ENCODE measurements at places on chromosomes 2 and 18. TPM values are rescaled to one million over a fixed set of nuclear protein-coding genes. Genes with fewer than 3 reads are reported as not detected.

ALLC gene
- total RNA-seq, result not detected

ZNF804A gene
- not detected for total RNA-seq

C2orf72 gene
- 0.08 TPM for total RNA-seq

SERPINB13 gene
- not detected for total RNA-seq

RND3 gene
- 46.9 TPM for total RNA-seq

PID1 gene
- total RNA-seq, result 4.3 TPM

LAMA1 gene
- total RNA-seq, result 0.40 TPM

C1QL2 gene
- not detected for total RNA-seq

SLC40A1 gene
- total RNA-seq, result 30.3 TPM

- no peak for DNase-seq
Observed at GRCh38 chr2:33081691-33082090, 134.9 kb downstream of the LTBP1 start.

DNA sequence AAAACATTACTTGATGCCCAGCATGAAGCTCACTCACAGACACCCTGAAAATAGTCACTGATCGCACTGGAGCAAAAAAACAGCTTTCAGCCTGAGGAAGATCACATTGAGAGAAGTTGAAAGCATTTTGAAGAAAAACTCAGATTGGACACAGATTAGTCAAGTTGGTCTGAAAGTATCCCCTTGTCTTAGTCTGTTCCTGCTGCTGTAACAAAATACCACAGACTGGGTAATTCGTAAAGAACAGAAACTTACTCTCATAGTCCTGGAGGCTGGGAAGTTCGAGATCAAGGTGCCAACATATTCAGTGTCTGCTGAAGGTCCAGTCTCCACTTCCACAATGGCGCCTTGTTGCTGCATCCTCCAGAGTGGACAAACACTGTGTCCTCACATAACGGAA, 14.2 kb upstream of the NDUFV2 start:
- no peak for DNase-seq

DNA sequence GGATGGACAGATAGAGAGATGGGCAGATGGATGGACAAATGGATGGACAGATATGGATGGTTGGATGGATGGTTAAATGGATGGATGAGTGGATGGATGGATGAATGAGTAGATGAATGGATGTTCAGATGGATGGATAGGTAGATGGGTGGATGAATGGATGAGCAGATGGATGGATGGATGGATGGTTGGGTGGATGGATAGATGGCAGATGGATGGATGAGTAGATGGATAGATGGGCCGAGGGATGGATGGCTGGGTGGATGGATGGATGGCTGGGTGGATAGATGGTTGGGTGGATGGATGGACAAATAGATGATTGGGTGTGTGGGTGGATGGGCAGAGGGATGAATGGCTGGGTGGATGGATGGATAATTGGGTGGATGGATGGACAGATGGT, 98.9 kb upstream of the OTOS start:
- DNase-seq, result peak; percentile 27

DNA sequence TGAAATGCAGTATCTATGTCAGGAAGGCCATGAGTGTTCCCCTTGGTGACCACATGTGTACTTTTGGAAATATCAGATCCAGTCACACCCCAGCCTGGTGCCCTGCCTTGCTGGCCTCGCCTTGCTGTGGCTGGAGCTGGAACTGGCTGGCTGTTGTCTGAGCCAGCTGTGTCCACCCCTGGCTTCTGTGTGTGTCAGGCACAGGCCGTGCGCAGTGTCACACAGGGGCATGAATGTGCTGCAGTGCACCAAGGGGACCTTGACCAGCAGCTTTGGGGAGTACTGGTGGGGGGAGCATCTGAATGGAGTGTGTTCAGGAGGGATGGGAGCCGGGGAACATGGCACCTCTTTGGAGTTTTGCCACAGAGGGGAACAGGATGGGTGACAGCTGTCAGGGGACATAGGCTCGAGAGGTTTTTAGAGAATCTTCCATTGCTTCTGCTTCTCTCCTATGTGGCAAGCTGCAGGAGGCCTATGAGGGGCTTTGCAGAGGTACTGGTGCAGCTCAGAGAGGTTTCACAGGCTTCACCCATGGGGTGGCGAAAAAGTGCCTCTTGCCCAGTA, 44.7 kb upstream of the FAHD2A start:
- DNase-seq, result peak; percentile 36

DNA sequence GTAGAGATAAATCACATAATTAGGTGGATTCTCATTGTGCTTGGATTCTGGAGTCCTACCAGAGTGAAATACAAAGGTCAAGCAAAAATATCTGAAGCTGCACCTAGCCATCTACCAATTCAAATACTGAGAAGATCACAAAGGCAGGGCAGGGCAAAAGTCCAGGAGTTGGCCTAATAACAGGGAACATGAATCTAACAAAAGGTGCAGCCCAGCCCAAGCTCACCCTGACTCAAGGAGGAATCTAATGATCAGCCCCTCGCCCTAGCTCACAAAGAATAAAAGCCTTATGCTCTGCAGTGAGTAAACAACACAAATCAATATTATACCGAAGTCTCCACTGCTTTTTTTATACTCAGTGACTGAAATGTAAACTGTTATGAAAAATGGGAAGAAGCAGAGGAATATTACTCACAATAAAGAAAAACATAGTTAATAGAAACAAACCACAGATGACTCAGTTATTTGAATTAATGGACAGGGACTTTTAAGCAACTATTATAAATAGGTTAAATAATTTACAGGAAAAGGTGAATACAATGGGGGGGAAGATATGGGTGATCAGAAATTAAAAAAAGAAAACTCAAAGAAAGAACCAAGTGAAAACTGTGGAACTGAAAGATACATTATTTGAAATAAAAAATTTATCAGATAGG, 49.5 kb downstream of the ANTXR1 start:
- DNase-seq, result no peak

- no peak for DNase-seq
Observed at GRCh38 chr2:128584296-128584890, 265.7 kb upstream of the HS6ST1 start.

DNA sequence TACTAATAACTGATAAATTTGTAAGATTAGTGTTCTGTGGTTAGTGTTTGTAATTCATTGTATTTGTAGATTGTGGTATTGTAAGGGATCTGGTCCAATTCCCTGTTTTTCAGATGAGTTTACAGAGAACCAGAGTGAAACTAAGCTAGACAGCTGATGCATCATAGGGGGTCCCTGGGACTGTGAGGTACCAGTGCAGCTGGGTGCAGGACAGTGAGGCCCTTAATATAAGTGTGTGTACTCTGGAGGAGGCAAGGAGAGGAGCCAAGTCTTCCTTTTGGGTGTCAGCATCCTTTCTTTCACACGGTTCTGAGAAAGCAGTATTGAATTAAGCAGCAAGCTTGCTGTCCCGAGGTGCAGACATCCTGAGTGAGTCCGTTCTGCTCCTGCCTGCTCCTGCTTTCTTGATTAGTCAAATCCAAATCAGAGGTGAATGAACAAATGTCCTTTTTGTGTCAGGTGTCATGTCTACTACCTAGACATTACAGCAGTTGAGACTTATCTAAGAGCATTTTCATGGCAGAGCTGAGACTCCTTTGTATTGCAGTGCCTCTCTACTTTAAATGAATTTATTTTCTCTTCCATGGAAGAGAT, 194.9 kb downstream of the MCFD2 start:
- DNase-seq, result no peak

DNA sequence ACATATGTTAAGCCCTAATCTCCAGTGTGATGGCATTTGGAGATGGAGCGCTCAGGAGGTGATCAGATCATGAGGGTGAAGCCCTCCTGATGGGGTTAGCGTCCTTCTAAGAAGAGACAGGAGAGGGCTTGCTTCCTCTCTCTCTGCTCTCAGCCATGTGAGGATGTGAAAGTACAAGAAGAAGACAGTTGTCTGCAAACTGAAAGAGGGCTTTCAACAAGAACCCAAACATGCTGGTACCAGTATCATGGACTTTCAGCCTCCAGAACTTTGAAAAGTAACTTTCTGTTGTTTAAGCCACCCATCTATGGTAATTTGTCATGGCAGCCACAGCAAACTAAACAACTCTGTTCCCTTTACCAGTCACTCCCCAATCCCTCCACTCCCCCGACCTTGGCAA, 47.4 kb downstream of the CACNB4 start:
- DNase-seq, result no peak

DNA sequence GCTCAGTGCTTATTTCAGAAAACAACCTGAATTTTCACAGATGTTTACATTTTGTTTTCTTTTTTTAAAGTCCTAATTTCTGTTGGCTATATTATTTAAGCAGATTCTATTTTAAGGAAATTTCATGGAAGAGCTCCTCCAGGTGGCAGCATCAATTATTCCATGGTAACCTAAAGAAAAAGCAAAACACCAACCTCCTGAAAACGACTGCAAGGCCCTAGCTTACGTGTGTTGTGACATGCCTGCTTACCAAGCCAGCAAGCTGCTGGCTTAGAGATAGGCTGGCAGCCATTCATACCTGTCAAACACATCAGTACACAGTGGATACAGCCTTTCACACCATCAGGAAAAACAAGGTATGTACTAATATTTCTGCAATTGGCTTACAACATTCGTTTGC, 64.9 kb downstream of the LPIN2 start:
- no peak for DNase-seq

DNA sequence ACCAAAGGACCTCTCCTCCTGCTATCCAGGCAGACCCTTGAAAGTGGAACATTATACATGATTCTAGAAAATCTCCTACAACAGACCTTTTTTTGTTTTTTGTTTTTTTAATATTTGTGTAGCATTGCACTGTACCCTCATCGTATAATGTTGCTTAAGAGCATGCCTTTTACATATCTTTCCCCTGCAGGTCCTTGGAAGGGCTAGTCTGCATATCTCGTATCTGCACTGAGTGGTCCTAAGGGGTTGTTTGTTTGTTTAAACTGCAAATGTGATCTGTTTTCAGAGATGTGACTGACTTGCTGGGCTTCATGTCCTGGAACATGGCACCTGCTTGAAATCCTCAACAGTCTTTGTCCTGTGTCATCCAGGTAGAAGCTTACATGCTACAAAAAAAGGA, 204.1 kb downstream of the FAM210A start:
- no peak for DNase-seq

DNA sequence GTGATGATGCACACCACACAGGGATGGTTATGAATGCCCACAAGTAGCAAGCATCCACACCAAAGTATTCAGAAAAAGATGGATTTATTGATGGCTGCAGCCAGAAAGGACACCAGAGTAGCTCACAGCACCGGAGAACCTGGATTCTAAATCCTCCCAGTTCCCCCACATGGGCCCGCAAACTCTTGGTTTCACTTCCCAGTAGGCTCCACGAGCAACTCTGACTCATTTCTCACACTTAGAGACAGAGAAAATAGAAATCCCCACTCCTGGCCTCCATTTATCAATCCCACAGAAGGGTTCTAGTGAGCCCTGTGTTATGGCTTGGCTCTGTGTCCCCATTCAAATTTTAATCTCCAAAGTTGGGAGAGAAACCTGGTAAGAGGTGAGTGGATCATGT, 426.7 kb upstream of the MYT1L start:
- no peak for DNase-seq

DNA sequence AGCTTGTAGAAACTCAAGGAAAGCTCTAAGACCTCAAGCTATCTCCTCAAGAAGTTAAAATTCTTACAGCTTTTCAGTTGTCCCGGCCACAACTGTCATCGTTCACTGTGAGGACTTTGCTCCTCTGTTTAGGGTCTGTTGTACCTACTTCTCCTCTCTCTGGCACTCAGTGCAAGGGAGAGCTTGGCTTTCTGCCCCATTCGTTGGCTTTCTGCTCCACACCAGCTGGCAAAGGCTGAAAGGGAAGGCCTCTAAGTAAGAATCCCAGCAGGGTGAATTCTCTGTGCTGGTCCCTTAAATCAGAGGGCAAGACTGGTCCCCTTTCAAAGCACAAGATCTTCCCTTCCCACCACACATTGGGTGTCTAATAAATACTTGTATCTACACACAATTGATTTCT, 17.3 kb downstream of the ZBTB7C start:
- no peak for DNase-seq

DNA sequence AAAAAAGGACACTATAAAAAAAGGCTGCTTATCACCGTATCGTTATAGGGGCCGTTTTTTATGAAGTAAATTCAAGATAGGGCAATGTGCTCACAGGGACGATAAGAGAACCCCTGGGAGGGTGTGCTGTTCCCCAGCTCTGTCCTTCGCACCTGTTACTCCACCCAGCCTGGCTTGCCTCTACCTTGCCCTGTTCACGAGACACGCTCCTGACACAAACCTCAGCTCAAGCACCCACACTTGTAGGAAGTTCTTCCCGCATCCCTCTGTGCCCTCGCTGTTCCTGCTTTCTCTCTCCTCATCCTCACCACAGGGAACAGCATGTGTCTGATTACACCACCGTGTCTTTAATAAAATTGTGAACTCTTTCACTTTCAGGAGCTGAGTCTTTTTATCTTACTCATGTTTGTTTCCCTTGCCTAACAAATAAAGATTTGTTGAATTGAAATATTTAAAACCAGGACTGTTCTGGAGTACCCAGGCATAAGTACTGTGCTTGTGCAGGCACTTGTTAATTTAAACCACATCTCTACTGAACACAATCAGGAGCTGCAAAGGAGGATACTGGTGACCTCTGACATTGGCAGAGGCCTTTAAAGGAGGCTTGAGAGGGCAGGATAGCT, 26.0 kb upstream of the KIDINS220 start:
- no peak for DNase-seq

DNA sequence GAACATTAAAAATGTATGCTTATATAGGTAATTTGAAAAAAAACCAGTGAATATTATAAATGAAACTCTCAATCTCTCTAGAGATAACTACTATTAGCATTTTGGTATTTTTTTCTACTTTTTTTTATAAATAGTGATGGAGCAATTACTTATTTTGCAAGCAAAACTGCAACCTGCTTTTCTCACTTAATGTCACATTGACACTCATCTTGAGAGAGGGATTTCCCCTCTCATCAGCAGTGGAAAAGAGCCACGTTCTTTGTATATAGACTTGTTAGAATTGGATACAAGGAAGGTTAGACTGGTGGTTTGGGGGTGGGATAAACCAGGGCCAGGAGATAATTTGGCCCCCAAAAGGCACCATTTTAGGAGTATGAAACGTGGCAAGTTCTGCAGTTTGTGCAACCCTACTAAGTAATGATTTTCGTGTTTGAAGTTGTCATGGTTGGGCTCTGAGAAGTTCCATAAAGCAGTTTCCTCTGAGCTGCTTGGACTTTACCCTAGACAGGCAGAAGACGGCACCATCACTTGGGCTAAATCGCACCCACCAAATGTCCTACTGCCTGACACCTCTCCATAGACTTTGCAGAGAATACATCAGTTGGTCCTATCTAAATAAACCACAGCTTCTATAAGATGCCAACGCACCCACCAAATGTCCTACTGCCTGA, 194.0 kb downstream of the ACTR3 start:
- no peak for DNase-seq

GRCh38 chr2:233217892-233218377, 33.5 kb upstream of the ATG16L1 start:
- DNase-seq, result no peak

- DNase-seq, result no peak
Observed at GRCh38 chr2:226467221-226467620, 332.4 kb downstream of the IRS1 start.

GRCh38 chr2:101909760-101910159, 82.0 kb upstream of the IL1R2 start:
- no peak for DNase-seq

GRCh38 chr2:221203856-221204255, 368.2 kb downstream of the EPHA4 start:
- DNase-seq, result no peak

Measured in cardiac septum (tissue), 1 donor.